ENCODE measurements at places on chromosomes 1 and 21. TPM values are rescaled to one million over a fixed set of nuclear protein-coding genes. Genes with fewer than 3 reads are reported as not detected.

FAM78B gene
- 8.0 TPM for total RNA-seq

HTR6 gene
- not detected for total RNA-seq

PLA2G2F gene
- total RNA-seq: 0.18 TPM

DNA sequence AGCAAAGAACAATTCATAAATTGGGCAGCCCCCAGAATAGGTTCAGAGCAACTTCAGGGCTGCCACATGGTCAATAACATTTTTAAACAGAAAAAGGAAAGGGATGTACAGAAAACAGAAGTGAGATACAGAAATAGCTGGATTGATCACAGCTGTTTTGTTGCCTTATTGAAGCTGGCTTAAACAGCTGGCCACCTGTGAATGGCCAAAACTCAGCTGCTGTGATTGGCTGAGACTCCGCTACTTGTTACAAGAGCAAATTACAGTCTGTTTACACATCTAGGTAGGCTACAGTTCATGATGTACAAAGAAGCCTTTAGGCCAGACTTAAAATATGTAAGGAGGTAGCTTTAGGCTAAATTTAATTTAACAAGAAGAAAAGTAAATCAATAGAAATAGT, 11.6 kb upstream of the IFNAR1 start:
- H3K27me3 ChIP-seq: no peaks in the 10 kb centered on the region
- H3K36me3 ChIP-seq: no peaks in the 10 kb centered on the region
- no peak for DNase-seq

DNA sequence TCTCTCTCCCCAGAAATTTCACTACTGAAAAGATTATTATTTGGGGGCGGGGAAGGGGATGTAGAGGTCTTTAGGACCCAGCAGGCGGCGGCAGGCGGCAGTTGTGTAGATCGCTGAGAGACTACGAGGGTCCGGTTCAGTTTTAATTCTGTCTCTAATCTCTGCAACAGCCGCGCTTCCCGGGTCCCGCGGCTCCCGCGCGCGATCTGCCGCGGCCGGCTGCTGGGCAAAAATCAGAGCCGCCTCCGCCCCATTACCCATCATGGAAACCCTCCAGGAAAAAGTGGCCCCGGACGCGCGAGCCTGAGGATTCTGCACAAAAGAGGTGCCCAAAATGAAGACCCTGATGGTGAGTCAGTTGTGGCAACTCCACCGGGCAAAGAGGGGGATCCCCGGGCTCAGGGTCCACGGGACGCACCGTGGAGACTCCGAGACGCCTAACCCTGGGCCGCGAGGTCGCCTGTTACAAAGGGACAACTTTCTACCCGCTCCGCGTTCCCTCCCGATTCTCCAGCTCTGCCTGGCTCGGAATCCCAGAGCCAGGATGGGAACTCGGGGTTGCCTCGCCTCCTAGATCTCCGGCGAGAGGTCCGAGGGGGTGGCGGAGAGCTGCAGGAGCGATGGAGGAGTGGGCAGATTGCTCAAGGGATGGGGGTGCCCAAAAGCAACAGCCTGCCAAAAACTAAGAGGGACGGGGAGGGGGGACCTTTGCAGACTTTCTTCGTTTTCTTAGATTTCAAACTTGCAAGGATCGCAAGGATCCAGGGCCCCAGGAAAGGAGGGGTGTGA, at the start of gene ST6GALNAC5:
Gene ST6GALNAC5 (plus strand): TSS at position 139 of the 789 bp plus-strand sequence.
- H3K27me3 ChIP-seq: no peaks in the 10 kb centered on the region
- peaks cover 34% of the 10 kb centered on the region for H3K4me1 ChIP-seq
- no peaks in the 10 kb centered on the region for H3K36me3 ChIP-seq

DNA sequence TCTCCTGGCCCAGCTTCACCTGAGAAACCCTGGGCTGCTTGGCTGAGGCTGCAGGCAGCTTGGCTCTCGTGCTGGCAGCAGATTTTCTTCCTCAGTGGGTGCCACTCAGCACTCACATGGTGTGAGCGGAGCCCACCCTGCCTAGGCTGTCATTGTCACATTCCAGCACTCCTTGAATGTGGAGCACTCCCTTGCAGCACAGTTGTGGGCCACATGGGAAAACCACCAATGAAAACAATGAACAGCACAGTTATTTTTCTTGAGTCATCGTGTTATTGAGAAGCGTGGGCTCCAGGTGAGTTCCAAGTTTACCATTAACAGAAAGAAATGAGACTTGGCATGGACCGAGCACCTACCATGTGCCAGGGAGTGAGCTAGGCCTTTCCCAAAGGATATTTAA, 27.2 kb upstream of the TRIM67 start:
- H3K4me1 ChIP-seq: no peaks in the 10 kb centered on the region
- no peaks in the 10 kb centered on the region for H3K27me3 ChIP-seq
- no peaks in the 10 kb centered on the region for H3K36me3 ChIP-seq
- no peak overlapping the region for H3K4me3 ChIP-seq
- no peak for DNase-seq
- H3K27ac ChIP-seq: no peak overlapping the region

GRCh38 chr1:56396581-56396980, 182.8 kb downstream of the PLPP3 start:
- no peaks in the 10 kb centered on the region for H3K36me3 ChIP-seq
- no peaks in the 10 kb centered on the region for H3K4me1 ChIP-seq
- DNase-seq: peak; percentile 30
- no peaks in the 10 kb centered on the region for H3K27me3 ChIP-seq
- no peak overlapping the region for H3K4me3 ChIP-seq

DNA sequence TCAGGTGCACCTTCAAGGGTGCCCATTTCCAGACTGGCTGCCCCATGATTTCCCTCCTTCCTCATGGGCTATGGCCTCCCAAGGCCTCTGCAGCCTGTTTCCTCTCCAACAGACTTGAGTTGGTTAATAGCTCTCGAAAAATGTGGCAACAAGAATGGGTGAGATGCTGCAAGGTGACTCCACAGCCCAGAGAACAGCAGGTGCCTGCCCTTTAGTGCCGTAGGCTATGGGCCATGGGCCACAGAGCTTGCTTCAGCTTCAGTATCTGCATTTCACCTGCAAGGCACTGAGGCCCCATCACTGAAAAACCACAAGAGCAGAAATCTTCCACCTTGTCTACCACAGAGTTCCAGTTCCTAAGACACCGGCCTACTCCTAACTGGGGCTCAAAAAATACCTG, 122.0 kb downstream of the ETS2 start:
- no peak overlapping the region for H3K4me3 ChIP-seq
- no peak for DNase-seq
- H3K27ac ChIP-seq: no peak overlapping the region
- H3K36me3 ChIP-seq: no peaks in the 10 kb centered on the region
- peaks cover 16% of the 10 kb centered on the region for H3K4me1 ChIP-seq

GRCh38 chr21:46500224-46500861, 41.7 kb downstream of the DIP2A start:
- H3K27me3 ChIP-seq: no peaks in the 10 kb centered on the region
- H3K27ac ChIP-seq: peak overlapping the region; percentile 52
- DNase-seq: no peak
- H3K4me3 ChIP-seq: no peak overlapping the region

GRCh38 chr1:37732111-37732780, 32.7 kb downstream of the EPHA10 start:
- no peak overlapping the region for H3K27ac ChIP-seq
- no peaks in the 10 kb centered on the region for H3K4me1 ChIP-seq
- no peak overlapping the region for H3K4me3 ChIP-seq
- H3K36me3 ChIP-seq: no peaks in the 10 kb centered on the region

DNA sequence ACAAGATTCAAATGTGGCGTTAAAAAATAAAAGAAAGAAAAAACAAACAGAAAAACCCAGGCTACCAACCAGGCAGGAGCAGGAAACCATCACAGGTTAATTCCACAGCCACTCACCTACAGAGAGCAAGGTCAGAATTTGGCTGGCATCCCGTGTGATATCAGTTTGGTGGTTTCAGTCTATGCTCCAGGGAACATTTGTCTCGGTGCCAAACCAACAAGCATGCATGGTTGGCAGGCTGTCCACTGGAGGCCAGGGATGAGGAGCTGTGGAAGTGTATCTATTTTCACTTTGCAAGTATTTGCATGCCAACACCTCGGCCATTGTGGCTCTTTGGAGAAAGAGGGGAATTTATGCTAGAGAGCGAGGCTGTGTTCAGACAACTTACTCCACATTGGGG, 53.1 kb upstream of the PROX1 start:
- H3K27me3 ChIP-seq: no peaks in the 10 kb centered on the region
- H3K4me3 ChIP-seq: no peak overlapping the region
- peaks cover 11% of the 10 kb centered on the region for H3K4me1 ChIP-seq
- no peak overlapping the region for H3K27ac ChIP-seq

GRCh38 chr1:51708911-51709760, 92.2 kb downstream of the OSBPL9 start:
- DNase-seq: no peak
- no peak overlapping the region for H3K27ac ChIP-seq
- no peaks in the 10 kb centered on the region for H3K36me3 ChIP-seq
- no peaks in the 10 kb centered on the region for H3K4me1 ChIP-seq
- no peaks in the 10 kb centered on the region for H3K27me3 ChIP-seq

DNA sequence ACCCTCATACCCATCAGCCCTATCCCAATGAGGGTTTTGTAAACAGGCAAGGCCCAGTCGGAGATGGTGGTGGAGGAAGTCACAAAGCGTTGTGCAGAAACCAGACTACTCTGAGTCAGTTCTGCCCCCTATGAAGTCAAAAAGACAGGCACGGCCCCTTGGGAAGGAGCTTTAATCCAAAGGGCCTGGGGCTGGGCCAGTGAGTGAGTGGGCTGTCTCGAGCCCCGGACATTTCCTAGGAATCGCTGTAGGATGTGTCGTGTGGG, 442 bp upstream of the AHCYL1 start:
- H3K4me3 ChIP-seq: no peak overlapping the region
- H3K27ac ChIP-seq: peak overlapping the region; percentile 94
- H3K27me3 ChIP-seq: no peaks in the 10 kb centered on the region
- H3K4me1 ChIP-seq: peaks cover 55% of the 10 kb centered on the region
- no peaks in the 10 kb centered on the region for H3K36me3 ChIP-seq

DNA sequence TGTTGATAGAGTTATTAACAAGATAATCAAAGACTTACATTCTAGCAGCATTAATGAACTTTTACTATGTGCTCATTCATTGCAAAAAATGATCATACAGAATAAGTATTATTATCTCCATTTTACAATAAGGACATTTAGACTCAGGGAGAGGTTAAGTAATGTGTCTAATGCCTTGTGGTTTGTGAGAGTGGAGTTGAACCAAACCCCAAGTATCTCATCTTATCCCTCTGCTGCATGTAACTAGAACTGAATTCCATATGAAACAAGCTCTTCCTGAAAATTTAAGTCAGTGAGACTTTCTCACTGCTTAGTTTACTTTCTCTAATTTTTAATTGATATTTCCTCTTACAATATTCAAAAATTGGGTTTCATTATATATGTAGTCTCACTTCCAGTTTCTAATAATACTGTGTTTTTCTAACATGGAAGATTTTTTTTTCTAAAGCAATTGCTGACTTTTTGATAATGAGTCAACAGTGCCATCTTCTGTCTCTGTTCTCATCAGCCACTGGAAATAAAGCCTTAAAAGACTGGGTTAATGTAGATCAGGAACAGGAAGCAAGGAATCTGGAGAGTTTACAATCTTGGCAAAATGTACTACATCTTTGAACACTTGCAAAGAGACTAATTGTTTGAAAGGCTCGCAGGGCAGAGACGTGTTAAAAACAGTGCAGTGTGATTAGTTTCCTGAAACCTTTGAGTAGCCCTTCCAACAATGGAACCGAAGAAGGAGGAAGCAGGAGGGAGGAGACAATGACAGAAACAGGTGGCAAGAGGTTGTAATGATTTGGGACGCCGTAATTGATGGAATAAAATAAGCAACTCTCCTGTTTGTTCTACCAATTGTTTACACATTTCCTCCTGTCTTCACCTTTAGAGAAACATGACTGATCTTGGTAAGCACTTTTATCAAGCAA, 567.6 kb downstream of the MRPL39 start:
- no peak overlapping the region for H3K4me3 ChIP-seq
- H3K36me3 ChIP-seq: no peaks in the 10 kb centered on the region
- DNase-seq: peak; percentile 75
- no peaks in the 10 kb centered on the region for H3K4me1 ChIP-seq

DNA sequence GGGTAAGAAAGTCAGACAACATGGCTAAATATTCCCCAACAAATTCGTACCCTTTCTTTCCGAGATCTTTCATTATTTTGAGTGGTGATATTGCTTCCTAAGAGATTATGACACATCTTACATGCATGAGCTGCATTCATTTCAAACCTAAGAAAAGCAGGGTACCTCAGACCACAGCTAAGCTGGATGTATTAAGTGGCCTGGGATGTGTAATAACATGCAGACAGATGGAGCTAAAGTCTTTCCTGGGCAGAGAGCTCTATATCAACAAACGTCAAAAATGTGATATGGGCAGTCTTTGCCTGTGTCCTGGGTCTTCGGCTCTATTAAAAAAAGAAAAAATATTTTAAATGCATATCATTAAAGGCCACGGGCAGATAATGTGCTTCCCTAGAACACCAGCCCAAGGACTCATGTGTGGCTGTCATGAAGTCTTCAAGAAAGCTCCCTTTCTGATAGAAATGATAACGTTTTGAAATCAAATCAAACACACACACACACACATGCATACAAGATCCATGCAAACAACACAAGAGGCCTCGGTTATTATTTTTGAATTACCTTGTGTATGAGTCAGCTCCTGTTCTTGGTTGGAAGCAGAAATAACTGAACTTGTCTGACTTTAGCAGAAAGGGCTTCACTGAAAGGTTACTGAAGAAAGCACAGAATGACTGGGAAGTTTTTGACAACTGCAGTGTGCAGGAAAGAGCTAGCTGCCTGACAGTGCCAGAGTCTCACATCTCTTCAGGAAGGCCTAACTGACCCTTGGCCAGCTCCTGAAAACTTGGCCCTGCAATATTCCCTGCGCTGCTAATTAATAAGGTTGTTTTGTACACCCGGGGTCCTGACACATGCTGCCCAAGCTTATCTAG, 231.2 kb downstream of the DSCAM start:
- no peak overlapping the region for H3K4me3 ChIP-seq
- H3K27ac ChIP-seq: no peak overlapping the region
- no peak for DNase-seq
- no peaks in the 10 kb centered on the region for H3K27me3 ChIP-seq
- no peaks in the 10 kb centered on the region for H3K36me3 ChIP-seq

DNA sequence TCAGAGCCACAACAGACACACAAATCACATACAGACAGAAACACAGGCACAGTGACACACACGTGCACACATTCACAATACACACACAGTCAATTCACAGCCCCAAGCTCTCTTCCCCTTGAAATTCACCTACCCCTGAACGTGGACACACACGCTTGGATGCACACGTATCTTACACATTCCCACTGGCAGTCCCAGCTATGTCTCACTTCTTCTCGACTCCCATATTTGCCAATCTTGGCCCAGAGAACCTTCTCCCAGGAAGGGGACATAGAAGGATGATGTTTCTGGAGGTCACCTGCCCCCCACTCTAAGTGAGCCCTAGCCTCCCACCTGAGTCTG, 1.6 kb downstream of the CRYBG2 start:
- no peak overlapping the region for H3K27ac ChIP-seq
- no peaks in the 10 kb centered on the region for H3K27me3 ChIP-seq

GRCh38 chr1:159826441-159827101, at the start of gene SLAMF8:
Gene SLAMF8, plus strand, starts transcription at chr1:159826873. Its CDS starts 26 bp downstream, at chr1:159826899.
- no peaks in the 10 kb centered on the region for H3K4me1 ChIP-seq
- H3K36me3 ChIP-seq: no peaks in the 10 kb centered on the region
- H3K4me3 ChIP-seq: no peak within 1 kb of the TSS
- DNase-seq: peak; percentile 48

Measured in stomach (tissue), 19 donors.